ENCODE measurements at places on chromosomes 7 and 10.
A peak's percentile ranks its signal among the peaks of the same experiment; 100 is the strongest.

DNA sequence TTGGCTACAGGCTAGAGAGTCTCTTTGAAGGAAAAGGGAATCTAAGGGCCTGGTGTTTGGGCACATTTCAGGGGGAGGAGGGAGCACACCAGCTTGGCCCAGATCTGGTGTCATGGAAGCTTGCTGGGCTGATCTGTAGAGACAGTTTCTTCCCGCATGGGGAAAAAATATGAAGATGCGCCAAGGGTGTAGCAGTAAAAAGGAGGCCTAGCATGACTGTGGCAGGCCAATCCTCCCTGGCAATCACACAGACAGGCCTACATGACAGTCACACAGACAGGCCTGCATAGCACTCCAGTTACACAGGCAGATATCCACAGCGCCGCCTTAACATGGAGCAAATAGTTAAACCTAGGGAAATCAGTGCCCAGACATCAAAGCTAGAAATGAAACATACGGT is 123.6 kb upstream of the KIF5B start:
- no peak for DNase-seq

DNA sequence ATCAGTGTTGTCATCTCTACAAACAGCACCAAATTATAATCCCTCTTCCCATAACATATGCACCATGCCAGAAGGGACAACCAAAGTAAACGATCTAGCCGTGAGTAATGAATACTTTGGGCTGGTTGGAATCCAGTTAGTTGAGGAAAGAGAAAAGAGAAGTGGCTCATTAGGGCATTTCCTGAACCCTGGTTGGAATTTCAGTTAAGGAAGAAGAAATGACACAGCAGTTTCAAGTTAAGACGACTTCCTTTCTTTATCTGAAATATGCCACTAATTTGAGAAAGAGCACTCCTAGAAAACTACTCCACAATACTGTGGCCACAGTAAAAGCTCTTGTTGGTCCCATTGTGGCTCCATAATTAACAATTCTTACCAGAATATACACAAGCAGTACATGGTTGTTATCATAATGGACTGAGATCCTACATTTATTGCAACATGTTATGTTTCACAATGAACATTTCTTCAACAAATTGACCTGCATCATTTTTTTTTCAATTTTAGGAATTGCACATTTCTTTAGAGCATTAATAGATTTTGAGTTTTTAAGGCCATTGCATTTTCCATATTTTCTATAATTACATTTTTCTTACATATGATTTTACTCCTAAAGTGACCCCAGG is at the start of gene TFEC:
Gene TFEC (minus strand): TSS at position 113 of the 626 bp plus-strand sequence. CDS start 46,322 bp downstream, outside the sequence.
- no peak for DNase-seq

DNA sequence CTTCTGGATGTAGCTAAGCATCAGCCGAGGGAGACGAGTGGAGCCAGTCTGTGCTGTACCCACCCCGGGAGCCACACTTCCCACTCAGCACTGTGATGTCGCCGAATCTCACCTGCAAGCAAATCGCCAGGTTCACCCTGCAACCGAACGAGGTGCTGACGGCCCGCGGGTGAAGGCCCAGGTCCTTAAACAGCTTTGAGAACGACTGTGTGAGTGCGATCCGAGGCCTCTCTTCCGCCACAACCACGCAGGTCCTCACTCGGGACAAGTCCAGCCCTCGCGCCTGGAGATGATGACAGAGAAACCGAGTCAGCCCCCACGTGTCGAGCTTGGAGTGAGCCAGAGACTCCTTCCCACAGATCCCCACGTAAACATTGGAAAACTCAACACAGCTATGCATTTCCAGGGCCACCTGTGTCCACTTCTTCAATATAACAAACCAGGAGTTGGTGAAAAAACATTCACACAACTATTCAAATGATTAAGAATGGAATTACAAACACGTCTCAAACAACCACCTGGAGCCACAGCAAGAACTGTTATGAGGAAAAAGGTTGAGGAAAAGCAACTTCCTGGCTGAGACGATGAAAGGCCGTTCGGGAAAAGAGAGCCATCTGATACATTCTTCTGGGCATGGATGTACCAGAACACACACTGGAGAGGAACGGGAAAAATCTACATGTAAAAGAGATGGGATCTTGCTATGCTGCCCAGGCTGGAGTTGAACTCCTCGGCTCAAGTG is 191.8 kb downstream of the ZMYND11 start:
- no peak for DNase-seq

GRCh38 chr7:101373812-101374614 is 11.3 kb downstream of the COL26A1 start:
- no peak for DNase-seq

DNA sequence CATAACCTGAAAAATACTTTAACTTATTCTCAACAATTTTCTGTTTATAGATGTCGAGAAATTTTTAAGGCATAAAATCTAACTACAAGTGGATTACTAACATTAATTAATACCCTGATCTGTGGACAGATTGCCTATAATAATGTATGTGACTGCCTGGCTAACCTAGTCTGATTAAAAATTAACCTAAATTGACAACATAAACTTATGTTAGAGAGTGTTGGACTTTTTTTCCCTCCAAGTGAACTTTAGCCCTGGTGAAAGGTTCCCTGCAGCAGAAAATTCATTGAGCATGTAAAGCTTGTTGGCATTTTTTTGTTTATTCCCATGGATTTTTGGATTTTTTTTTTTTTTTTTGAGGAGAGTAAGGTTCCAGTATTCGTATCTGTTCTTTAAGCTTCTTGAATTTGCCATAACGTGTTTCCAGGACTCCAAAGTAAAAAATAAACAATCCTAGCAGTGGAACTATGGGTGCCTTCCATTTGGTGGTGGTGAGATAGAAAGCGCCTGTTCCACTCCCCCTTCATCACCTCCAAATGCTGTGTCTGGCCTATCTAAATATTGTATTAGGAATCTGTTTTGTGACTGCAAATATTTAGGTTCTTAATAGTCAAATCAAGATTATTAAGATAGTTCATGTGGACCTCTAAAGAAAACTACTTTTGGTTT is 36.1 kb downstream of the NET1 start:
- DNase-seq: no peak

DNA sequence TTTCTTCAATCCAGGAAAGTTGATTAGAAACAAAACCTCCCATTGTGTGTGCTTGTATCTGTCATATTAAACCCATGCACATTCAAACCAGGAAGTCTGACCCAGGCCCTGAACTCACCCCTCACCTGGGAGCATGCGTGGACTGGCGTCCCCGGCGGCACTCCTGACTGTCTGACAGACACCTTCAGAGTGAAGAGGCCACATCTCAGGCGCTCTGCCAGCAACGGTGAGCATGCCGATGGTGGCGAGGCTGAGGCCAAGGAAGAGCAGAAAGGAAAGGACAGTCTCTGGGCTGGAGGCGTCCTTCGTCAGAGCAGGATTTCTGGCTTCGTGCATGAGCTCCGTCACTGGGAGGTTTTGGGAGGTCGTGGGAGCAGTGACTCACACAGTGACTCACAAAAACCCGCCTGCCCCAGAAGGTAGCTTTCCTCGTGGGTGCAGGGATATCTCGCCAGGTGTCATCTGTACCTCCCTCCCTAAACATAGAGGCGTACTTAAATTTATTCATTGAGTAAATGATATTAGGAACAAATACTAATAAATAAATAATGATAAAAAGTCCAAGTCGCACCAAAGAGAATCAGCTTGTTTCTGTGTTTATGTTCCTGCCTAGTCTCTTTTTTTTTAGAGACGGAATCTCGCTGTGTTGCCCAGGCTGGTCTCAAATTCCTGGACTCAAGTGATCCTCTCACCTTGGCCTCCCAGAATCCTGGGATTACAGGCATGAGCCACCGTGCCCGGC is 13.5 kb downstream of the IQCE start:
- no peak for DNase-seq

- no peak for DNase-seq
These were observed 239.6 kb upstream of the SHH start for GRCh38 chr7:156051884-156052283.

GRCh38 chr7:11786186-11786585 is 45.8 kb downstream of the THSD7A start:
- no peak for DNase-seq

DNA sequence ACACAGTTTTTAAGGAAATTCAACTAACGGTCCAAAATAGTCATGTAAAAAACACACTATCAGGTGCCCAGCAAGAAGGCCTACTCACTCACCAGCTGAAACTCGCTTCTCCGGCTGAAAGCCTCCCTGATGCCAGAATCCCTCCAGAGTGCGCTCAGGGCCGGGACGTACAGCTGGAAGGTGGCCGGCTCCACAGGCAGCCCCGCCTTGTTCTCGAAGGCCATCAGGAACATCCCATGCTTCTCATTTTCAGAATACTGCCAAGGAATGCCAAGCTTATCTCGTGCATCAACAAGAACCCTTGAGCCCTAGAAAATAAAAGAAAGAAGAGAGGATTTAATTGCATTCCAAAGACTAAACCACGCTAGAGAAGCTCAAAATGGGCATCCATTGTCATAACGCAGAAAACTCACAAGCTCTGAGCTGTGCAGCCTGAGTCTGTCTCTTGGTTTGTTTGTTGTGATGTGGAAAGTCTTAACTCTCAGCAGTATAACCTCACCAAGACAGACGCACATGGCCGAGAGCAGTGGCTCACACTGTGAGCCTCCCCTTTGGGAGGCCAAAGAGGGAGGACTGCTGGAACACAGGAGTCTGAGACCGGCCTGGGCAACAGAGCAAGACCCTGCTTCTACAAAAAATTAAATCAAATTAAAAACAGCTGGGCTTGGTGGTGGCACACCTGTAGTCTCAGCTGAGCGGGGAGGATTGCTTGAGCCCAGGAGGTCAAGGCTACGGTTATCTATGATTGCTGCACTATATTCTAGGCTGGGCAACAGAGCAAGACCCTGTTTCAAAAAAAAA is 49.1 kb downstream of the GNA12 start:
- no peak for DNase-seq

DNA sequence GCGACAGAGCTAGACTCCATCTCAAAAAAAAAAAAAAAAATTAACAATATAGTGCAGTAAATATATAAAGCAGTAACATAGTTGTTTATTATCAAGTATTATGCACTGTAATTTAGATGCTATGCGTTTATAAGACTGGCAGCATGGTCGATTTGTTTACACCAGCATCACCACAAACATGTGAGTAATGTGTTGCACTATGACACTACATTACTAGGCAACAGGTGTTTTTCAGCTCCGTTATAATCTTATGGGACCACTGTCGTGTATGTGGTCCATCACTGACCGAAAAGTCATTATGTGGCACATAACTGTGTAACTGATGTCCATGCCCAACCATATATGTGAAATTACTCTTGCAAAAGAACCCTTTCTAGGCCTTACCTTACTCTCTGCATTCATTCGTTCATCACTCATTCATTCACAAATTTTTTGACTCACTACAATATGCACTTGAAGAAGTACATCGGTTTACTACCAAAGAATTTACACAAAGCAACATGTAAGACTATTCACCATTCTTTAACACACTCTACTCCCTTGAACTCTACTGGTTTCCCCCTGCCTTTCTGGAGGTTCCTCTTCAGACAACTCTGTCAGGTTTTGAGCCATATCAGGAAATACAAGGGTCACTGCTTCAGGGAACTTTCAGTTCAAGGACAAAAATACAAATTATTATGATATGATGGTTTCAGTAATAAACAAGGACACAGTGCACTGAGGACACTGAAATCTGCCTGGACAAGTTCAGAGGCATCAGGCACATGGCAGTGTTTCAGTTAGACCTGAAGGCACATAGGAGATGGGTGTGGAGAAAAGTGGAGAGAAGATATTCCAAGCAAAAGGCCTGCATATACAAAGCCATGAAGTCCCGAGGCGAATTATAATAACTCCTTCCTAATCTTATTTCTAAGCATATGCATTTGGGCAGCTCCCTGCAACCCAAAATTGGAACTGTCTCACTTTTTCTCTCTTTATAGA is 17.4 kb downstream of the ITGB1 start:
- no peak for DNase-seq

DNA sequence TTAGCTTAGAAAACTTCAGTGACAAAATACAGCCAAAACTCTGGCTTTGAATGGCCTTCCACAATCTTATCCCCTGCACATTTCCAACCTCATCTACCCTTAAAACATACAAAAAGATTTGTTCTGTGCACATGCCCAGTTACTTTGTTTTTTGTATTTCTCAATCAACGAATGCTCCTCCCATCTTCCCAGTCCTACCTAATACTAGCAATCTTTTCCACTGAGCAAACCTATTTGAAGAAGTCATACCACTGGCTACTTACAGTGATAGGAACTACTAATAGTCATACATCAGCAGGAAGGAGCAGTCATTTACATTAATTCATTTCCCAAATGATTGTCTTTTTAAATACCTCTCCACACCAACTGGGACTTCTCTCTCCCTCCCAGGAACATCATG is 2.5 kb downstream of the USP54 start:
- DNase-seq: no peak

- DNase-seq: no peak
These were observed at the start of gene MEOX2 for GRCh38 chr7:15686295-15686956. Gene MEOX2 (minus strand): TSS chr7:15686683. CDS start chr7:15686402, 281 bp downstream.

DNA sequence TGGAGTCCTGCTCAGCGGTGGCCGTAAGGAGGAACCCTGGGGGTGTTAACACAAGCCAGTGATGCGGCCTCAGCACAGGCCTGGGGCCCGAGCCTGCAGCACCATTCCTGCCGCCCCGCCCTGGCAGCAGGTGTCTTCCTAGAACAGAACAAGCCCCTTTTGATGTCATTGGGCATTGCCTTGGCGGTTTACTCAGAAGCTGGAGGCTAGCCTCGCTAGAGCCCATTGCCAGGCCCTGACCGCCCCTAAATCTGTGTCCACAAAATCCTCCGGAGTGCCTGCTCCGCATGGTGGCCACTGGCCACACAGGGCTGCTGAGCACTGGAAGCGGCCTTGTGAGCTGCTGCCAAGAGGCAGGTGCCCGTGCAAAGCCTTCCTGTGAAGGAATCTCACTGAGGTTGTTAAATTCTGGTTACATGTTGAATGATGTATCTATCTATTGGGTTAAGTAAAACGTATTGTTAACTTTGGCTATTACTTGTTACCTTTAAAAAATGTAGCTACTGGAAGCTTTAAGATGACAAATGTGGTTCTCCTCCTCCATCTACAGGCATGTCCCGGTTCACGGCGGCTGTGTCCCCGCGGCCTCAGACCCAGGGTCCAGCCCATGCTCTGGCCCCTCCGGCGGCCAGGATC is 1.2 kb upstream of the INPP5A start:
- DNase-seq: peak; percentile 21

DNA sequence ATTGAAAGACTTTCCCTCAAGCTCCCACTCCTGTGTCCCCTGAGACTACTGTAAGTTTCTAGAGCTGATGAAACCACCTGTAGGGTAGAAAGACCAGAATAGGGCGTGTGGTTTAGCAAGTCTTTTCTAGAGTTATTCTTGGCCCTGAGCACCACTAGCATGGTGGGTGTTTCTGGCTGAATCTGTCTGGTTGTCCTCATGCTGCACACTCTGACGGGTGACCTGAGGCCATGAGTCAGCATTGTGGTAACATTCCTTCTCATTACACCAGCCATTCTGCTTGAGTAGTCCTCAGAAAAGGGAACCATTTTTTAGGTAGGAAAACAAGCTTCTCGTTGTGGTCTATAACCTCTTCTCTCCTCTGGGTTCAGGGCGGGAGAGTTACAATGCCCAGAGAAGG is 250.3 kb downstream of the SNX13 start:
- no peak for DNase-seq

GRCh38 chr10:132941640-132942051 is 724 bp downstream of the CFAP46 start:
- no peak for DNase-seq

All from activated B cell treated with CpG ODN at 0.5 μM for 24 hours (primary cell).